ENCODE measurements at places on chromosomes 2 and 18.
A peak's percentile ranks its signal among the peaks of the same experiment; 100 is the strongest.

DNA sequence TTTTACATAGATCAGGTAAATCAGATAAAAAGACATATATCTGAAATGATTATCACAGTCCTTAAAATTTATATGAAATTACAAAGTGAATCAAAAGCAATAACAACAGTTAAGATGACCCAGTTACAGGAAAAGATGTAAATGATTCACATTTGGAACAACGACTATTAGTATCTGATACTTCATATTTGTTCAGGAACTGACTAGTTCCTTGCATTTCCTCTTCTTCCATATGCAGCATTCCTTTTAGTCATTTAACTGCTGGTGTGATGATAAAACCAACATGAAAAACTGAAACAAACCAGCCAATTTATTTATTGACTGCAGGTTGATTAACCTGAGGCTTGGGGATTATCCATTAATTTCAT is 75.2 kb downstream of the RBMS1 start:
- DNase-seq = no peak

GRCh38 chr18:59735269-59735860 is 38.1 kb upstream of the CCBE1 start:
- no peak for DNase-seq

- DNase-seq = no peak
These were observed 53.5 kb upstream of the NDUFV2 start for GRCh38 chr18:9048808-9049494.

- DNase-seq = no peak
These were observed 756 bp upstream of the SLC35F5 start for GRCh38 chr2:113757138-113757657.

DNA sequence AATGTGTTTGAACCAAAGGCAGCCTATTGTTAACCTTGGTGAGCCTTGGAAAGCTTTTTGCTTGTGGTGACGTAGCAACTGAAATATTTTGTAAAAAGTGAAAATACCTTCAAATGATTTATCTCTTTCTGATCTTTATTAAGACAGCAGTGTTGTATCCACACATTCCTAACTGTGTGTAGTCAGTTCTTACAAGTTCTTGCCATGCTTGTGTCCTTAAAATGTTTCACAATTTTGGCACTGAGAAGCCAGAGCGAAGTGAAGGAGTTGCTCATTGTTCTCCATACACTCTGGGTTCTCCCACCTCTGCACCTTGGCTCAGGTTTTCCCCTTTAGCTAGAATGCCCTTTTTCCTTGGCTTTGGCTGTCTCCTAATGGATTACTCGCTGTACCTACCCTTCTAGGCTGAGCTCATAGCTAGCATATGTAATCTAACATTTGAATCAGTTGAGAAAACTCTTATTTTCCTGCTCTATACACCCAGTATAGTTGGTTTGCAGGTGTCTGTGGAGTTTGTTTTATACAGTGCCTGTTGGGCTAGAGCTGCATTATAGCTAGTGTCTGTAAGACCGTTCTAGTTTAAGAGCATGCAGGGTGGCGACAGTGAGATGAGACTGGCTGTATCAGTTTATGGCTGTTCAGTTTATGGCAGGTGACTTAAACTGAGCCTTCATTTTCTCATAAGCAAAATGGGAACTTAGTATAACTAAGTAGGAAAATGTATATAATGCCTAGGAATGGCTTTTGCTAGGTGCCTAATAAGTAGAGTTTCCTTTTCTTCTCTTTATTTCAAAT is 45.5 kb downstream of the FMNL2 start:
- no peak for DNase-seq

DNA sequence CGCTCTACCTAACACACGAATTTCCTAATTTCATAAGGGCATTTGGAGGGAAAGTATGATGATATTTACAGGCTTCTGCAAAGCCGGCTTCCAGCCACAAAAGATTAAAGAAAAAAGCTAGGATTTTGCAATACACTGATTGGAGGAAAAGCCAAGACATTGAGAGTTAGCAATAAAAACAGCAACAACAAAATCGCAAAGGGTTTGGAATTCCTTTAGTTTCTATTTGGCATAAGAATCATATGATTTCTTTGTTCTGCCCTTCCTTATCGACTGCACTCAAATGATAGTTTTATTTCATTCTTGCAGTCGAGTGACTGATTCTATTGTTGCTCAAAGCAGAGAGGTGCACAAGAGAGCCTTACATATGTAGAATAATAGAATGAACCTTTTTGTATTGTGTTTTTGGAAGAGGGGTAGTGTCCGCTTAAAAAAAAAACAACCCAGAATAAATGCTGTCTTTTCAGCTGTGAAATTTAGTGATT is 3.9 kb upstream of the ZNF532 start:
- no peak for DNase-seq

DNA sequence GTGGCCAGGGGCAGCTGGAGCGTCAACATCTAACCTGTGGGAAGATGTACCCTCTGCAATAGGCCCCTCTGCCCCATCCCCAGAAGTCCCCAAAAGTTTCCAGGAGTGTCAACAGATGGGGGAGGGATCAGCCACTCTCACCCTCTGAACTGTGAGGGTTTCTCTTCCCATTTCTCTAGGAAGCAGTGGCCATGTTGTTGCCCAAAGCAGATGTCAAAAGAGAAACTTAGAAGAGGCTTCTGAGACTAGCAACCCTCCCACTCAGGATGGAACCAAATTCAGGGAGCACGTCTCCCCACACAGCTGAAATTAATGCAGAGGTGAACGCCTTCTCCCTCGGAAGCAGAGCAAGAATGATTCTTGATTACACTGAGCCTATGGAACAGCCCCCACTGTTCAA is 70.3 kb downstream of the ARL4C start:
- DNase-seq = no peak

GRCh38 chr2:219497495-219498279 is 1.0 kb upstream of the GMPPA start:
- peak; percentile 29 for DNase-seq

- no peak for DNase-seq
These were observed 11.3 kb upstream of the DES start for GRCh38 chr2:219406861-219407230.

DNA sequence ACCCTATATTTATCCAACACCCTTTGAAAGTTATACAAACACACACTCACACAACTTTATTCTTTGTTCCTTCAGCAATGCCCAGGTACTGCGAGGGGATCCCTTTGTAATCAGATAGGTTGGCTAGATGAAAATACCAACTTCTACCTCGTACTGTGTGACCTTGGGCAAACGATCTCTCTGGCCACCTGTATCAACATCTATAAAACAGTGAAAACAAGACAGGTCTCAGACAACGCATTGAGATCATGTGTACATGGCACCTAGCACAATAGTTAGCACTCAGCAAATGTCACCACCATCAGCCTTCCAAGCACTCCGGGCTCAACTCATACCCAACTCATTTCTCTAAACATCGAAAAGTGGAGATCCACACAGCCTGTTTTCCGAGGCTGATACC is 118.4 kb upstream of the PPP1CB start:
- DNase-seq = no peak

All from stimulated activated CD4-positive, alpha-beta T cell treated with anti-CD3 and anti-CD28 coated beads, Interleukin-4, amount 100 ng/mL, for 1 hour (primary cell).